ENCODE measurements at places on chromosomes 1 and 21.

DNA sequence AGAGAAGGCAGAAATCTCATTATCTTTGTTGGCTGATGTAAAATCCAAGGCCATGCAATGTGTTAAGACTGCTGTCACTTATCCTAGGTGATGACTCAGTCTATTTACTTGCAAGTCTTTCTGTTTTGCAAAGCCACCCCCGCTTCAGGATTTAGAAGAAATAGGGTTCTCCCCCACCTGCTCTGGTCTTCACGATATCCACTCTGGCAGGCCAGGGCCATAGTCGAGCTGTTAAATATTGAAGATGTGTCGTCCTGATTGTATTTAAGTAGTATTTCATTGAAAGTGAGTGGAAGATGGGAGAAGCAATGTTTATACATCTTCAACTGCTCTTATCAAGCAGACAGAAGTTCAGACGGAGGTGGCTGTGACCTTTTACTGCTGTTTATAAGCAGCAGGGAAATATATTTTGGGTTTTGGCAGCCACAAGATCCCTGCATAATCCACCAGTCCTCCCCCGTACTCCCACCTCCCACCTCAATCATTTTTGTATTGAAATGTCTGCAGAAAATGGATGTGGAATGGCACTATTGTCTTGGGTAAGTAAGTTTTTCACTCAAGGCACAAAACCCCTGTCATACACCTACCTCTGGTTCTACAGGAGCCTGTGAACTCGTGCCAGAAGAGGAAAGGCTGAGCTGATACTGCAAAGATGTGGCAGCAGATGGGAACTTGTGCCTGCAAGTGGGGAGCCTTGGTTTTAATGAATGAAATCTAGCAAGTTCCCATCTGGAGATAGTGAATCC is 117.4 kb downstream of the MRPS6 start:
- no peak for DNase-seq

- DNase-seq: no peak
Observed at GRCh38 chr1:181251713-181252075, 163.2 kb downstream of the IER5 start.

DNA sequence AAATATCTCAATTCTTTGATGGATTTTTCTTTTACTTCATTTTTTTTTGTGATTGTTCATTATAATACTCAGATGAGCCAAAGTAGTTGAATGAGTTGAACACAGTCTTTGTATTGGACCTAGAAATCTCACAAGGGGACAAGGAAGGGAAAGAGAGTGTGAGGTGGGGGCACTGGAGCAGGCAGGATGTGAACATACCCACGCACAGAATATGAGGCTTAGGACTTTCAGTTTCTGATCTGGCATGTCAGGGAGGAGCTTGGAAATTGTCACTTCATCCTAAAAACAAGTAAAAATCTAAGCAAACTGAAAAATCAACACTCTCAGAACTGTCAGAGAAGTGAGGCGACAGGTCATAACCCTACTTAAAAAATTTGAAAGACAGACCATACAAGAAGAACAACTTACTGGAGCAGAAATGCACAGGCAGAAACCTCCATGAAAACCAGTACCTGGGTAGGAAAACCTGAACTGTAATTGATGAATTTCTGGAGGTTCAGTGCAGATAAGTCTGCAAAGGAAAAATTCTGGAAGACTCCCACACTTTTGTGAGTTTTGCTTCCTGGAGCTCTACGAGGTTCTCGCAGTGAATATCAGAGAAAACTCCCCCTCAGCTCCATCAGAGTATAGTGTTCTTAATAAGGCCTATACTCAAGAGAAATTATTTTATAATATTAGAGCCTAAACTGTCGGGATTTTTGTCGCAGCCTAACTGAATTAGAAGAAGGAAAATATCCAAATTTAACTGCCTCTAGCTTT is 3.6 kb upstream of the PTGS2 start:
- no peak for DNase-seq

DNA sequence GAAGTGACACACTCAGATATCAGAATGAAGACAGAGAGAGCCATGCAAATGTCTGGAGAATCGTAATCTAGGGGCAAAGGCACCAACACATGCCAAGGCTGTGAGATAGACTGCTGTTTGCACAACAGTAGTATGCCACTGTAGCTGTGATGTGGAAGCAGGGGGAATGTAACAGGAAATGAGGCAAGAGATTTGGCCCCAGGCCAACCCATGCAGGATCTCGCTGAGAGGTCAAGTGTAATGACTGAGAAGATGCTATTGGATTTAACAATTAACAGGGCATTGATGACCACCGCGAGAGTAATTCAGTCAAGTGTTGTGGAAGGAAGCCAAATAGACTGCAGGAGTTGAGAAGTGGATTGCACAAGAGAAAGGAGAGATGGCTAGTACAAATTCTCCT is 107.3 kb upstream of the ST6GALNAC5 start:
- DNase-seq: peak; percentile 4

DNA sequence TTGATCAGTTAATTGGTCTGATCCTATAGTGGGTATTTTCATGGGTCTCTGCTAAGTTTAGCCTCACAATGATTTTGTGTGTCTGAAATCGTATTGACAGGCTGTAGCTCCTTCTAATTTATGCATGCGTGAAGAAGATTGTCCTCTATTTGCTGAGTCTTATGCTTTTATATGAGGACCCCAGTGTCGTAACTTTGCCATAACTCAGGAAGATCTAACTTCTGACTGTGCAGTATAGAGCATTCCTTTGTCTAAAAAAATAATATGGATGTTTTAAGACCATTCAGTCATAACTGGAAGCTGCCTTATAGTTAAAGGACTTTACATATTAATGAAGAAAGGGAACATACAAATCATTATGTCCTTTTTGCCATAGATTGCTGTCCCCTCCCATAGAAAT is 73.3 kb downstream of the CAMTA1 start:
- DNase-seq: no peak

Data from stimulated activated naive CD8-positive, alpha-beta T cell treated with anti-CD3 and anti-CD28 coated beads, Interleukin-15, Interleukin-2, amounts not matched to agents 100 U/mL and 50 U/mL, for 24 hours (primary cell).